ENCODE measurements at places on chromosomes 5 and 9. TPM values are rescaled to one million over a fixed set of nuclear protein-coding genes. Genes with fewer than 3 reads are reported as not detected.

DNA sequence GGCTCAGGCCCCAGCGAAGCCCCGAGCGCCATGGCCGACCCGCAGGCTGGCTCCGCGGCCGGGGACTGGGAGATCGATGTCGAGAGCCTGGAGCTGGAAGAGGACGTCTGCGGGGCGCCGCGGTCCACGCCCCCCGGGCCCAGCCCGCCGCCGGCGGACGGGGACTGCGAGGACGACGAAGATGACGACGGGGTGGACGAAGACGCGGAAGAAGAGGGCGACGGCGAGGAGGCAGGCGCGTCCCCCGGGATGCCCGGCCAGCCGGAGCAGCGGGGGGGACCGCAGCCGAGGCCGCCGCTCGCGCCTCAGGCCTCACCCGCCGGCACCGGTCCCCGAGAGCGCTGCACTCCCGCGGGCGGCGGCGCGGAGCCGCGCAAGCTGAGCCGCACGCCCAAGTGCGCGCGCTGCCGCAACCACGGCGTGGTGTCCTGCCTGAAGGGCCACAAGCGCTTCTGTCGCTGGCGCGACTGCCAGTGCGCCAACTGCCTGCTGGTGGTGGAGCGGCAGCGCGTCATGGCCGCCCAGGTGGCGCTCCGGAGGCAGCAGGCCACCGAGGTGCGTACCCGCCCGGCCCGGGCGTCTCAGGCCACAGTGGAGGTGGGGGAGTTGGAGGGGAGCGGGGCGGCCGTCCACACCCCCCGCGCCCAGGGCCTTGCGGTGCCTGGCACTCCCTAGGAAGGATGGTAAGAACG, 1.6 kb downstream of the DMRT2 start:
- no peak for DNase-seq

GRCh38 chr9:104774132-104774531, 10.2 kb downstream of the NIPSNAP3B start:
- DNase-seq = no peak

- DNase-seq = no peak
These were observed 82.5 kb downstream of the PSD2 start for GRCh38 chr5:139878093-139878492.

- DNase-seq = no peak
These were observed 133.3 kb upstream of the SMARCA2 start for GRCh38 chr9:1881708-1882295.

GRCh38 chr5:10059556-10059955, 190.1 kb downstream of the ATPSCKMT start:
- no peak for DNase-seq

GRCh38 chr5:664343-664993, 28.7 kb downstream of the TPPP start:
- DNase-seq = no peak

DNA sequence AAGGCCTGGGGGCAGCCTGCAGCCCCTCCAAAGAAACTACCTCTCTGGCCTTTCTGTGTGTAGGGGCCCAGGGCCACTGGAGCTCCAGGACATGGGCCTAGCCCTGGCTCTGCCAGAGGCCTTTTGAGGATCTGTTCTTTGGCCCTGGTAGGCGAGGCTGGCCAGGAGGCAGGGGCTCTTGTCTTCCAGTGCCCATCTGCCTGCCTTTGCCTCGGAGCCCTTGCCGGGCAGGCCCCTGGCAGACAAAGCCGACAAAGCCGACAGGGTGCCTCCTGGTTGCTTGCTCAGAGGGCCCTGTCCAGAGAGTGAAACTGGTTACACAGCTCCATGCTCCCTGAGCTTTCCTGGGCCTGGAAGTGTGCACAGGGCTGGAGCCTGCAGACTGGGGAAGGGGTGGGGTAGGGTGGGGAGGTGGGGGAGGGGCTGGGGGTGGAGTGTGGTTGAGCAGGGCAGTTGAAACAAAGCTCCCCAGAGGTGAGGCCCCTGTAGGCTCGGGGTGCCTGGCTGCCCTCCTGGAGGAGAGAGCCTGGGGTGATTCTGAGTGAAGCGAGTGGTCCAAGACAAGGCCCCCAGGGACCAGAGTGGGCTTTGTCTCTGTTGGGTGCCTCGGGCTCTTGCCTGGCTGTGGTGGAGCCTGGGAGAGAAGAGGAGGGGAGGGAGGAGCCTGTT, 29.3 kb downstream of the PTPA start:
- DNase-seq = peak; percentile 79

DNA sequence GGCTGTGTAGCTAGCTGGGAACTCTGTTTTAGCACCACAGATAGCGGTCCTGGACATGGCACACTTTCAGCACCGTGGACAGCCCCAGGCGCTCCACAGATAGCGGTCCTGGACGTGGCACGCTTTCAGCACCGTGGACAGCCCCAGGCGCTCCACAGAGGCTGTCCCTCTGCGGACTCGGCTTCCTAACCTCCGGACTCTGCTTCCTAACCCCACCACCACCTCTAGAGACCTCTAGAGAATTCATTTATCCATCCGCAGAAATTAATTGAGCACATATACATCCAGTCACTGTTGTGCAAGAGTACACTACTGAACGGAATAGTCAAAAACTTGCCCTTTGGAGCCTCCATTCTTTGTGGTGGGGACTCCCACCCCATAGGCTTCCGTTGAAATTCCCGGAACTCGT, 27.4 kb downstream of the UNC5A start:
- peak; percentile 75 for DNase-seq

- DNase-seq = no peak
These were observed 215.8 kb downstream of the BRINP1 start for GRCh38 chr9:119153402-119153801.

- DNase-seq = no peak
These were observed 410.3 kb upstream of the PRR16 start for GRCh38 chr5:120053841-120054240.

DNA sequence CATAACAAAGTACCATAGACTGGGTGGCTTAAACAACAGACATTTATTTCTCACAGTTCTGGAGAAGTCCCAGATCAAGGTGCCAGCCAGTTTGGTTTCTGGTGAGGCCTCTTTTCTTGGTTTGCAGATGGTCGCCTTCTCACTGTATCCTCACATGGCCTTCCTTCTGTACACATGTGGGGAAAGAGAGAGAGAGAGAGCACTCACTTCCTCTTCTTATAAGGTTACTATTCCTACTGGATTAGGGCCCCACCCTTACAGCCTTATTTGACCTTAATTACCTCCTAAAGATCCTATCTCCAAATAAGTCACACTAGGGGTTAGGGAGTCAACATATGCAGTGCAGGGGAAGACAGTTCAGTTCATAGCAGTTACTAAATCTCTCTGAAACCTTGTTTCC, 205.6 kb upstream of the GDNF start:
- no peak for DNase-seq

- DNase-seq = peak; percentile 77
These were observed 83.5 kb downstream of the PDE4D start for GRCh38 chr5:59810041-59810440.

DNA sequence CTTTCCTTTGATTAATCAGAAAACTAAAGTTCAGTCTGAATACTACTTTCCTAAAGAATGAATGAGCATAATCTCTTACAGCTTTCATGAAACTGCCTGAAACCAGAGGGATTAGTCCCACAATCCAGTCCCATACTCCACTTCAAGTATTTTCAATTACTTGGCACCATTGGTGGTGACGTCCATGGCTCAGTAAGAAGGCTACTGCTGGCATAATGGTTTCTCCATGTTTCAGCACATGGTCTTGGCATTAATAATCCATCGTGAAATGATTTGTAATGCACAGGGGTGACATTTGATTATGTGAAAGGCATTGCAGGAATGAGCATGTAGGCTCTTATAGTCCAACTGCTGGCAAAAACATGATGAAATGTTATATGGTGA, 23.4 kb downstream of the LIX1 start:
- DNase-seq = no peak

DNA sequence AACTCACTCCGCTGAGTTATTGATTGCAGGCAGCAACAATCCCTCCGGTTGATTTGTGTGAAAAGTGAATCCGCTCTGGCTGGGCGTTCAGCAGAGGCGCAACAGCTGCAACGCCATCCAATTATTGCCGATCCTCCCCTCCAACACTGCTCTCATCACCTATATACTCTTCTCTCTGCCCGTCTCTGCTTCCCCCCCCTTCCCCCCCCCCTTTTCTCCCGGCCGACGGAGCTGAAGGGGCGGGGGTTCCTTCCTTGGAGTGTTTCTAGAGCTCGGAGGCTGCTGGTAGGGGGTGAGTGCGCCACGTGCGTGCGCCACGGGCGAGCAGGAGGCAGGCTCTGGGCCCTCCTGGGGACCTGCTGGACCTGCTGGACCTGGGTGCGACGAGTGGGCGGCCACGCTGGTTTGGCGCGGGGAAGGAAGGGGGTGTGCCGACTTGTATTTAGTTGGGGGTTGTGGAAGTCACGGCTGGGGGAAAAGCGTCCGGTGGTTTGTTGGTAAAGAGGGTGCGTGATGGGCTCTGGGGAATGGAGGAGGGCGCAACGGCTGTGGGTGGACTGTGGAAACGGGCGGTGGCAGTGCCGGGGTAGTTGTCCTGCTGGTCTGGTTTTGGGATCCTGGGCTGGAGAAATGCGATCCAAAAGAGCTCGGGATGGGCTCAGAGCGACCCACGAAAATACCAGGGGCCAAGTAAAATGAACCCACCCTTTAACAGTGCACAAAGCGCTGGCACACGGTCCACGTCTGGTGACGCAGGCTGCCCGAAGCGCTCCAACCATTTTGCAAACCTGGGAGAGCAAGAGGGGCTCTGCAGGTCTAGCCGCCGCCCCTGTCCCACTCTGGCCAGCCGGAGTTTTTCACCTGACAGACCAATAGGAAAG, 6.4 kb upstream of the MEF2C start:
- DNase-seq = peak; percentile 18

GRCh38 chr5:147481874-147482705, 27.8 kb downstream of the DPYSL3 start:
- no peak for DNase-seq

GRCh38 chr5:154583671-154584177, 105.7 kb upstream of the HAND1 start:
- peak; percentile 22 for DNase-seq

DNA sequence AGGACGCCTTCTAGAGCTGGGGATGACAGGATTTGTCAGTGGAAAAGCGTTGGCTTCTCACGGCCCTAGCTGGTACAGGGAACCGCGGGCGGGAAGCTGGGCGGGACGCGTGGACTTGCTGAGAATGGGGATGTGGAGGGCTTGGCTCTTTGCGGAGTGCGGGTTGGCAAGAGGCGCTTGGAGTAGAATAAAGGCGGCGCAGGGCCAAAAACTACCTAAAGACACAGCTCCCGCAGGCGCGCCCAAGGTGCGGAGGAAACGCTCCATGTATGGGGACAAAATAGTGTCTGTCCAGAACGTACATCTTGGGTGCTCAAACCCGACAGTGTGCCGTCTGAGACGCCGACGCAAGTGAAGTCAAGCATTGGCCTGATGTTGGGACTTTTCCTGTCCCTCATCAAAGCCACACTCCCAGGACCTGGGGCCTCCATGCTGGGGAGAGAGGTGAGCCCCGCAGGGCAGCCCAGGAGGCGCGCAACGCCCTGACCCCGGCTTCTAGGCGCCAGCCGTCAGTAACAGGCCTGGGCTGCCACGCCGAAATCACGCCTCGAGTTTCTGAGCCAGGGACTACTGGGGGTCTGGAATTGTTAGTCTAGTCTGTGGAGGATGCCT, 1.6 kb upstream of the NKX2-5 start:
- DNase-seq = no peak

DNA sequence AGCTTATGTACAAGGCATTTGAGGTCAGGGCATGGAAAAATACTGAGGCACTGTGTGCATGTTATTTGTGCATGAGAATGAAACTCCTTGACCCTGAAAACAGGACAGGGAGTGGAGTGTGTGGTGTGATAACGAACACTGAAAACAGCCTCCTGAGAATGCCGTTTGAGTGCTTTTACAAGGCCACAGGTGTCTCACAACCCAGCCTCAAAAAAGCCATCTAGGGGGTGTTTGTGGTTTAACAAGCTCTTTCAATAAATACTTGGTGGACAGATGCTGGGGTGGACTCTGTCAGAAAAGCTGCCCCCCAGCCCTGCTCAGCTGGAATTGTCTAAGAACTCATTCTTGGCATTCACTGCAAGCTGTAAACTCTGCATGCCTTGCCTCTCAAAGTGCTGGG, 94.0 kb upstream of the SLC25A48 start:
- no peak for DNase-seq

- peak; percentile 65 for DNase-seq
These were observed 638 bp downstream of the MRPS30 start for GRCh38 chr5:44809215-44809955.

DNA sequence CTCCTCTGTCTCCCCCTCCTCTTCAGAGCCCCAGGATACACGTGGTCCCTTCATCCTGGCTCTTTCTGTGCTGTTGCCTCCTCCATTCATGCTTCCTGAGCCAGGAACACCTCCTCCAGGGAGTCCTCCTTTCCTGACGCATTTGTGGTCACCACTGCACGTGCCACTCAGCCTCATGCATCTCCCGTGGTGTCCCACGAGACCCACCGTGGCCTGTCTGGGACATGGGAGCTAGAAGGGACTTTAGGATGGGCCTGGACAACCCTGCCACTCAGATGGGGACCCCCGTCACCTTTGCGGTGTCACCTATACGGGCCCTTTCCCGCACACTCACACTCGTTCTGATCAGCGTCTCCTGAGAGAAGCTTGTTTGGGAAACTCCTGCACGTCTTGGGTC, 6.7 kb downstream of the GLIPR2 start:
- DNase-seq = no peak

- DNase-seq = no peak
These were observed 122.5 kb downstream of the LHFPL2 start for GRCh38 chr5:78526049-78526525.

- no peak for DNase-seq
These were observed 249.2 kb upstream of the CLINT1 start for GRCh38 chr5:158108177-158108576.

DNA sequence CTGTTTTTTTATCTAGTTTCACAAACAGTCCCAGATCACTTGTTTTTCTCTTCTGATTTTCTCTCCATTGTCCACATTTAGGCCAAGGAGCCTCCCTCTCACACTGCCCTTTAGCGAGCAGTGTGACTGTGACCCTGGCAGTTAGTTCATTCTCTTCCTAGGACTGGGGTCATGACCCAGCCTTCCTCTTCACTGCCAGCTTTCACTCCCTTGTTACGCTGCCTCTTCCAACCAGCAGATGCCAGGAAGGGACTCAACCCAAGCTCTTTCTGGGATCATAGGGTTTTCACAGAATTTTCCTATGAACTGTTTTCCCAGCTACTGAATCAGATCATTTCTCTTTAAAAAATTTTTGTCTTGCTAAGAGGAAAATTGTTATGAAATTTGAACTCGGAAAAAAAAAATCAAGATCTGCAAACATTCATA, 70.9 kb downstream of the LMNB1 start:
- DNase-seq = no peak

DNA sequence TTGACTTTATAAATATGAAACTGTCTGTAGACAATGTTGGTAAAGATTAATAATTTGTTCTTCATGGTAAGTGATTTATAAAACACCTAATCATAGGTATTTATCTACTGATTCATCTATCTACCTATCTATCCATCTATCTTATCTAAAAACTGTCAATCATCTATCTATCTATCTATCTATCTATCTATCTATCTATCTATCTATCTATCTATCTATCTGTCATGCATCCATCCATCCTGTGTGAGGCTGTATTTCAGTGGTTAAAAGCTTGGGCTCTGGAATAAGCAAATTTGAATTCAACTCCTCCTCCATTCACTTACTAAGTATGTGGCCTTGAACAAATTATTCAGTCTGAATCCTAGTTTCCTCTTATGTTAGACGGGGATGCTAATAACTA, 161.9 kb upstream of the GNA14 start:
- DNase-seq = no peak

Gene ANKRD18A
- not detected for total RNA-seq

Gene PCDHA8
- total RNA-seq = 1.5 TPM

Gene MYMK
- not detected for total RNA-seq

Gene SLC6A19
- not detected for total RNA-seq

Gene LAMC3
- 0.37 TPM for total RNA-seq

Gene SLC24A2
- not detected for total RNA-seq

Gene ASPN
- 0.15 TPM for total RNA-seq
